ENCODE measurements at places on chromosomes 2 and 18.

DNA sequence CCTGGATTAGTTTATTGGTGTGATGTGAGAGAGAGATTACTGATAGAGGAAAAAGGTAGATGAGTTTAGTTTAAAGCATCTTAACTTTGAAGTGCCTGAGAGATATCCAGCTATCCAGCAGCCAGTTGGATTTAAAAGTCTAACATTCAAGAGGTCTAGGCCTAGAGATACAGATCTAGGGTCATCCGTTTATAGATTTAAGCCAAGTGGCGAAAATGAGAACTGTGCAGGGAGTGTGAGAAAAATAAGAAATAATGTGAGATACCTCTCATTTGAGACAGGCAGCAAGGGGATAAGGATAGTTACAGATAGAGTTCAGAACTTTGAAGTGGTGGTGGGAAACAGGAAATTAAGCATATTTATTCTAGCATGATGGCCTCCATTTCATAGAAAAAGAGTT lies 5.3 kb upstream of the ORC2 start:
- no peak for DNase-seq

GRCh38 chr2:66547118-66547517 lies 112.2 kb downstream of the MEIS1 start:
- no peak for DNase-seq

GRCh38 chr2:121532347-121532766 lies 1.7 kb downstream of the RNU4ATAC start:
- peak; percentile 6 for DNase-seq

- DNase-seq = no peak
Measured at GRCh38 chr2:143001501-143001900, 124.0 kb downstream of the KYNU start.

DNA sequence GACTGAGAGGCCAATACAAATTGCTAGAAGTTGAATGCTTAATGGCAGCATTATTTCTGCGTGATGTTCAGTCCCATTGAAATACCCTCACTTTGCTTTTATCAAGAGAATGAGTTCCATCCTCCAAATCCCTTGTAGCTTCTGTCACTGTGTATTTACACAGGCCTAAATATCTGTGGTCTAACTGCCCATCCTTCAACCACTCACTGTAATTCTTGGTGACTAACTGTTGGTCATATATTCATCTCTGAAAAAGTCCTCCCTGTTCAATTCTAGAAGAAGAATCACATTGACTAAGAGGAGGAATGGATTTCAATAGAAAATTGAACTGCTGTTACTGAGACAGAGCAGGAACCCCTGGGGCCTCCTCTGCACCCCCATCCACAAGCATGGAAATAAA lies 74.2 kb upstream of the L3MBTL4 start:
- DNase-seq = no peak

GRCh38 chr2:127137741-127138140 lies 30.8 kb upstream of the BIN1 start:
- DNase-seq = no peak

- no peak for DNase-seq
Measured at GRCh38 chr18:65790604-65791003, 39.8 kb downstream of the CDH7 start.

DNA sequence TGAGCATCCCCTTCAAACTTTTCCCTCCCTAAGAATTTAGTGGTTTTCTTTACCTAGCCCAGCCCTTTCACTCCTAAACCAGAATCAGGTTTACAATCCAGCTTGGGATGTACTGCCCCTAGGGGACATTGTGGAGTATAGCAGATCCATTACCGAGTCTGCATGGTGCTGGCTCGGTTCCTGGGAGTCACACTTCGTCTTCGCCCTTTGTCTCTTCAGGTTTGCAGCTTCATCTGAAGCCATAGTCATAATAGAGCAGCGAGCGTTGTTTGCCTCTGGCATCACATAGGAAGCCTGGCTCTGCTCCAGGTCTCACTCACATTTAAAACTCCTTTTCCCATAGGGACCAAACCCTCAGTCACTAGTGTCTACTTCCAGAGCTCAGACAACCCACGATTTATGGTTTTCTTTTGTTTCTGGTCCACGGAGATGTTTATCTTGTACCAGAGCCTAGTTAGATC lies 16.8 kb upstream of the LYPD6 start:
- DNase-seq = peak; percentile 35

GRCh38 chr2:101415220-101415619 lies 27.9 kb upstream of the CREG2 start:
- peak; percentile 8 for DNase-seq

GRCh38 chr2:203669820-203670219 lies 36.6 kb upstream of the CD28 start:
- no peak for DNase-seq

DNA sequence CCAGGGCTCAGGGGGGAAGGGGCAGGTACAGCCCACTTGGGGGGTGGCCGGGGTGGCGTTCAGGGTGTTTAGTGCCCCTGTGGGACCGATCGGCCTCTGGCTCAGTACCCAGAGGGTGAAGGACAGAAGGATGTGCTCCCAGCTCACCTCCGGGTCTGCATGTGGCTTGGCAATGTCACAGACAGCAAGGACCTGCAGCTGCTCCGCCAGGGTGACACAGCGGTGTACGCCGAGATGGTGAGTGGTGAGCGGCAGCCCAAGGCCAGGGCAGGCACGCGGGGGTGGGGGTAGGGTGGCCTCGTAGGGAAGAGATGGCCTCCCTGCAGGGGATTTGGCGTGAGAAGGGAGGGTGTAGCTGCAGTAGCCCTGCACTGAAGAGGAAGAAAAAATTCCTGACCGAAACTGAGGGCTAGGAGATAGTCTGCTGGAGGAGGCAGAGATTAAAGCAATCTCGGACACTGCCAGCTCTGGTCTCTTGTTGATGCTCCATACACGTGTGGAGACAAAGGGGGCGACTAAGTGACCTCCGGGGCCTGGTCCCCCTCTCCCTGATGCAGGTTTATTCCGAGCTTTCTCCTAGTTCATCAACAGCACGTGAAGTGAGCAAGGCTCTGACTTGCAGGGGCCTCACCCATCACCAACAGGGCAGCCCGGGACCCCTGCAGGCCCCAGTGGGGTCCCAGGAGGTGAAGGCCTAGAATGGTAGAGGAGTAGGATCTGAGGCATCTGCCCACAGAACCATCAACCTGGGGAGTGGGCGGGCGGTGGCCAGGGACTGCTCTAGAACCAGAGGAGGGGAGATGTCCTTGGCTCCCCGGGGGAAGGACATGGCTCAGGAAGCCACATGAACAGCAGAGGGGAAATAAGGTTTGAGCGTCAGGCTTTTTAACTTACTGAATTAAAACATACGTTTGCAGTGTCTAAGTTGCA lies 45.4 kb downstream of the FER1L5 start:
- DNase-seq = no peak

- no peak for DNase-seq
Measured at GRCh38 chr2:189297446-189297845, 117.9 kb upstream of the COL5A2 start.

DNA sequence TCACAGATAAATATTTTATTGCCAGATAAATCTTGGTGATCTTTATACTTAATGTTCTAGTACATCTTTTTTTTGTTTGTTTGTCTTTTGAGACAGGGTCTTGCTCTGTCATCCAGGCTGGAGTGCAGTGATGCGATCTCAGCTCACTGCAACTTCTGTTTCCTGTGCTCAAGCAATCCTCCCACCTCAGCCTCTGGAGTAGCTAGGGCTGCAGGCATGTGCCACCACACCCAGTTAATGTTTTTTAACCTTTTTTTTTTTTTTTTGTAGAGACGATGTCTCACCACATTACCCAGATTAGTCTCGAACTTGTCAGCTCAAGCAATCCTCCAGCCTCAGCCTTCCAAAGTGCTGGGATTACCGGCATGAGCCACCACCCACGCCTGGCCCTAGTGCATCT lies 9.1 kb upstream of the C1GALT1C1L start:
- DNase-seq = no peak

- no peak for DNase-seq
Measured at GRCh38 chr18:48111587-48111986, 181.1 kb upstream of the SMAD2 start.

DNA sequence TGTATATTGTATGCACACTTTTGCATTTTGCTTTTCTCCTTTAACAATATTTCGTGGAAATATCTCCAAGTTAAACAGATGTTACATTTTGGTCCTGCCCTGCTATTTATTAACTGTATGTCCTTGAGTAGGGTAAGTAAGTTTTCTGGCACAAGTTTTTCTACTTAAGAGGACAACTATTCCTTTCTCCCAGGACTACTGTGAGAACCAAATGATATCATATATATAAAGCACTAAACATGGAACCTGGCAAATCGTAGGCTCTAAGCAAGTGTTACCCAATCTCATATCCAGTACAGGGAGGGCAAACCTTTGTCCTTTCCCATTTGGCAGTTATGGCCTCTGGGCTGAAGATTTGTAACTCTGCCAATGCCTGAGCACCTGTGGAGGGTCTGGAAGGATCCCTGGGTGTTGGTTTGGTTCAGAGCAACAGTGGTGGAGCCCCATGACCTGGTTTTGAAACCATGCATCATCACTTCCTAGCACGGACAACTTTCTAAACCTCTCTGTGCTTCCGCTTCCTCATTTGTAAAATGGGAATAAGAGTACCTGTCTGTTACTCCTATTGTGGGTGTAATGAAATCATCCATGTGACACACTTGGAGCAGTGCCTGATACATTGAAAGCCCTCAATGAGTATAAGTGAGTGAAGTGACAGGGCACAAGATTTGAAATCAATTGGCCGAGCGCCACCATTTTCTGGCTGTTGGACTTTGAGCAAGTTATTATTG lies 28.3 kb upstream of the ICOS start:
- DNase-seq = peak; percentile 87

- DNase-seq = no peak
Measured at GRCh38 chr18:12257996-12258718, 4.0 kb downstream of the CIDEA start.

DNA sequence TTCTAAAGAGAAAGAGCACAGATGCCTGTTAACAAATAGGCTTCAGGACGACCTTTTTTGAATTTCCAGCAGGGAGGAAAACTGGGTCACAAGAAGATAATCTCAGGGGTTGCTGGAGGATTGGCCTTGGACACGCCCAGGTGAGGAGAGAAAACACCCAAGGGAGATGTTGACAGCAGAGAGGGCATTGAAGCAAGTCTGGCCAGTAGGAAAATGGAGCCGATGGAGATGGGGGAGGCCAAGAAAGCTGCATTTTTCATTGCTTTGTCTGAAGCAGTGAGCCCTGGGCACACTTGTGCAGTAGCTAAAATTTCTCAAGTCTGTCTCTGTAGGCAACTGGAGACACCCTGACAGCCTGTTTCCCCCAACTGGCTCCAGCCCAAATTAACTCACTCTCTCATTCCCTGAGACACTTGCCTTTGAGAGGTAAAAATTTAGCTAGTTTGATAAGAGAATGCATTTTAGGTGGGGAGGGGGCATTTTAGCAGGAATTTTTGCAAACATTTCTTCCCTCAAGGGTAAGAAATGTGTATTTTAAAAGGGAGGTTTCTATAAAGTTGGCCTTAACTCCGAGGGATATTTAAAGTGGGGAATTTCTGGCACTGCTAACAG lies 165.5 kb downstream of the TGIF1 start:
- no peak for DNase-seq

DNA sequence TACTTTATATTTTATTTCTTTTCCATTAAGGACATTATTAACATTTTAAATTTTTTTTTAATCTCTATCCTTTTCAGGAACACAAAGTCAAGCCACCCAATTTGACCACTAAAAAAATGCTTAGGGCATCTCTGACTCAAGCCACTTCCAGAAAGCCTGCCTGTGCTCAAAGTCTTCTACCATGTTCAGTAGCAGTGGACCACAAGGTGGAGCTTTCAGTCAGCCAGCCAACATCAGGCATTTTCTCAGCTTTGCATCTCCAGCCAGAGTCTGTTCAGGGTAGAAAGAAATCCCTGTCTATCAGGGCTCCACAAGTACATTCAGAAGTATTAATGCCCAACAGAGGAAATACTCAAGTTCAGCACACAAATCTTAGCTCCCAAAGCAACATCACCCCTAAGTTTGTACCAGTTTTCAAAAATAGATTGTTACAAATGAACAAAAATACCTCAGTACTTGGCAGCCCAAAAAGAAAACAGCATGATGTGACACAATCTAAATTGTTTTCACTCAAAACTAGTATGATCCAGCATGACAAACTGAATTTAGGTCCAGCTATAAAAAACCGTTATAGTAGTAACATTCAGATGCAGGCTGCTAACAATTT lies 37.6 kb downstream of the C18orf63 start:
- DNase-seq = peak; percentile 66

DNA sequence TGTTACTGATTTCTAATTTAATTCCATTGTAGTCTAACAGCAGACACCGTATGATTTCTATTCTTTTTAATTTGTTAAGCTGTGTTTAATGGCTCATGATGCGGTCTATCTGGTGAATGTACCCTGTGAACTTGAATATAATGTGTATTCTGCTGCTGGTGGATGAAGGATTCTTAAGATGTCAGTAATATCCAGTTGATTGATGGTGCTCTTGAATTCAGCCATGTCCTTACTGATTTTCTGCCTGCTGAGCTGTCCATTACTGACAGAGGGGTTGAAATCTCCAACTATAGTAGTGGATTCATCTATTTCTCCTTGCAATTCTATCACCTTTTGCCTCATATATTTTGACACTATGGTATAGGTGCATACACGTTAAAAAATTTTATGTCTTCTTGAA lies 373.3 kb upstream of the RAB12 start:
- DNase-seq = no peak

DNA sequence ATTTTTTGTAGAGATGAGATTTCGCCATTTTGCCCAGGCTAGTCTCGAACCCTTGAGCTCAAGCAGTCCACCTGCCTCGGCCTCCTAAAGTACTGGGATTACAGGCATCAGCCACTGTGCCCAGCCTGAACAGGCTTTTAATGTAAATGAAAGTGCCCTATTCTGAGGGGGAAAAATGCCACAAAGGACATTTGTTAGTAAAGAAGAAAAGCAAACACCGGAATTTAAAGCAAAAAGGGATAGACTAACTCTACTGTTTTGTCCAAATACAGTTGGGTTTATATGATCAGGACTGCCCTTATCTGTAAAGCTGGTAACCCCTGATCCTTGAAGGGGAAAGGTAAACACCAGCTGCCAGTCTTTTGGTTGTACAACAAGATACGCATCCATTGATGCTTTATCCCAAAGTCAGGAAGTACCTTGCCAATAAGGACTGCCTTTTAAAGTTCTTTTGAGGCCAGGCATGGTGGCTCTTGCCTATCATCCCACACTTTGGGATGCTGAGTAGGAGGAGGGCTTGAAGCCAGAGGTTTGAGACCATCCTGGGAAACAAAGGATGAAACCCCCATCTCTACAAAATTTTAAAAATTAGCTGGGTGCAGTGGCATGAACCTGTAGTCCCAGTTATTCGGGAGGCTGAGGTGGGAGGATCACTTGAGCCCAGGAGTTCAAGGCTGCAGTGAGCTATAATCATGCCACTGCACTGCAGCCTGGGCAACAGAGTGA lies 13.1 kb downstream of the CLEC4F start:
- DNase-seq = no peak

DNA sequence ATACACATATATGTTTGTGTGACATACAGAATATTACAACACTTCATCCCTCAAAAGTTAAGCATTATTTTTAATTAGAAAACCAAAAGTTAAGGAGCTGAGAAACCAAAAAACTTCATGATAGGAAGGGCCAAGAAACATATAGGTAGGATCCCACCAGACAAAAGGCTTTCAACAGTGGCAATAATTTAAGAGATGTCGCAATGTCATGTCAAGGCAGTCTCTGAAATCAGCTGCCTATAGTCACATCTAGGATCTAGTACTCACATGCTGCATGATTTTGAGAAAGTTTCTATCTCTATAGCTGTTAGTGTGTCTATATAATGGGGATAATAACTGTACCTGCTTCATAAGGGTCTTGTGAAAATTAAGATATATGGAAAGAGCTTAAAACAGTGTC lies 72.7 kb downstream of the SPIRE1 start:
- DNase-seq = peak; percentile 34
